Stimulated activated CD8-positive, alpha-beta memory T cell treated with anti-CD3 and anti-CD28 coated beads, Interleukin-15, amount 100 ng/mL, for 48 hours (primary cell): ENCODE measurements at places on chromosomes 5 and 9.

DNA sequence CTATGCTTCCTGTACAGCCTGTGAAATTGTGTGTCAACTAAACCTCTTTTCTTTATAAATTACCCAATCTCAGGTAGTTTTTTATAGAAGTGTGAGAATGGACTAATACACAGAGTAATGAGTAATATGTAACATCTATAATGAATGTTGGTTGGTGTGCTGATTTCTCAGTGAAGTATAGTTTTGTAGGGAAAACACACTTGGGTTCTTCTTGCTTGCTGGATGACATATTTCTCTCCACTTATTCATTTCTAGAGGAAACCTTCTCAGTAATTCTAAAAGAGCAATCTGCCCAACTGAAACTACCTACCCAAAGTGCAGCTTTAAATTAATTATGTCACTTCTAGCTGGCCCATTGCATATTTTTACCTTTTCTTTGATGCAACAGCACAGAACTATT lies 81.1 kb upstream of the RORB start:
- no peak for DNase-seq

DNA sequence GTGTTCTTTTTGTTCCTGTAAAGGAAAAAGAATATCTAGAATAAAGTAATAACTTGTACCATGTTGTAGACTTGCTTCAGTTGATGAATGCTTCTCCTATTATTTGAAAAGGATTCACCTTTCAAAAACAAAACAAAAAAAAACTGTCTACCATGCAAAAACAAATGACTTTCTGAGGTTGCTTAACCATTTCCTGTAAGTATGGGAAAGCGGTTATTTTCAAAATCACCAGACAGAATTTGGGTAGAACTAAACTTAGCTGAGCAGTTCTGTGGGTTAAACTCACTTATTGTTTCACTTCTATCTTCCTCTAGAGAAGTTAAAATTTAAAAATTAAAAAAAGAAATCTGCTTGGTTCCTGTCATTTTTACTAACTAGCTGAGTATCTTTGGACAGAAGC lies 25.2 kb downstream of the LNPEP start:
- DNase-seq: no peak

DNA sequence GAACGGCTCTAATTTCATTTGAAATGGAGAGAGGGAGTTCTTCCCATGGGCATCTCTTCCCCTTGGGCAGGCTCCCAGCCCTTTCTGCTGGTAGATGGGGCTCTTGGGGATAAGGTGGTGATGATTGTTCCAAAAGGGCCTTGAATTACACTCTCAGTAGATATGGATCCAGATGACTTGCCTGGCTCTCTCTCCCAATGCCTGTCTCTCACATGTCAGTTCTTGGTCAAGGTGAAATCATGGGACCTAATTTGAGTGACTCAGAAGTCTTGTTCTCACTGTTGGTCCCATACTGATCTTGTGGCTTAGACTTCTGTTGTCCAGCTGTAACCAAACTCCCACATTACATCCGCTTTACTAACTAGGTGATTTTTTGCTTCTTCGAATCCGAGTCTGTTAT lies 317.0 kb upstream of the RFX3 start:
- DNase-seq: no peak

DNA sequence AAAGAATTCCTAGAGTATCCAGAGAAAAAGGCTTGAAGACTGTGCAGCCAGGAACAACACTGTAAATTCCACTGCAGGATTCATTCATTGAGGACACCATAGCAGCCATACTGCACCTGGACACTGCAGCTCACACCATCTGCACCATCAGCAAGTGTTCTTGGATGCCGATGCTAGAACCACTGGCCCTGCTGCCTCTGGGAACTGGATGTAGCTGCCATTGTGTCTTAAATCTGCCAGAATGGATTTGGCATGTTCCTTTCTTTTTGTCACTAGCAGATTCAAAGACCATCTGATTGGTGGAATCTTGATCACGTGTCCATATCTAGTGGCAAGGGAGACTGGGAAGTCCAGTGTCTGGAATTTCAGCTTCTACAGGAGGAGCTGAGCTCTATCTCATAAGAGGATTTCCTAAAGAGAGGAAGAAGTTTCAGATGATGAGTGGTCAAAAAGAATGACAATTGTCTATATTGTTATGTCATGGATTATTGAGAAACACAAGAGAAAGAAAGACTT lies 278.3 kb upstream of the ANKRD55 start:
- no peak for DNase-seq

DNA sequence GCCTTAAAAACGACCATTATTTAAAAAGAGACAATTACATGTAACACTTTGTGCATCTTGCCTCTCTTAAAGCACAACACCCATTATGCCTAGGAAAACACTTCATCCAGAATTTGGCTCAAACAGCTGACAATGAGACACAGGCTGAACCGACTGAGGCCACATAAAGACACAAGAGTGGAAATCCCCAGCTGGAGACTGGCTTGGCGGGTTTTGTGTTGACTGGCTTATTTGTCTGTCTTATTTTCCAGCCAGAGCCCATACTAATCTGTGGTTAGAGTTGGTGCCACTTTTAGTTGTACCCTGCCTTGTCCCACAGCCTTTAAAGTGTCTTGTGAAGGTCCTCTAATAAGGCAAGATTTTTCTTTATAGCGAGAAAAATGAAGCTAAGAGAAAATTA lies 21.2 kb downstream of the TRIM14 start:
- DNase-seq: no peak

DNA sequence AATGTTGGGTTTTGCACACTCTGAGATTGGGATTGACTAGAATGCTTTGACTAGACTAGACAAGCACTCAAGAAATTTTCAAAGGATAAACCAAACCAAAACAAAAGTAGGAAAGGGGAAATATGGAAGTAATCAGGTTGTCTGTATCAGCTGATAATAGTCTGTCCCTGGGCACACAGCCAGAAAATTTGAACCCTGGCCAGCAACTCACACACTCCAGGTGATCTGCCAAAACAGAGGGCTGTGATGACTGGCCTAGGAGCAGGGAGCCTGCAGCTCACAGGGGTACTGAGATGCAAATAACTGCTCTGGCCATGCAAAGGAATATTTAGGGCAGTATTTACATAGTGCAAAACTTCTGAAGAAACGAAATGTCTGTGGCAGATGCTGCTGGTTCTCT lies 112.3 kb upstream of the SMIM23 start:
- DNase-seq: no peak

GRCh38 chr9:97866848-97867247 lies 13.8 kb downstream of the FOXE1 start:
- DNase-seq: no peak

DNA sequence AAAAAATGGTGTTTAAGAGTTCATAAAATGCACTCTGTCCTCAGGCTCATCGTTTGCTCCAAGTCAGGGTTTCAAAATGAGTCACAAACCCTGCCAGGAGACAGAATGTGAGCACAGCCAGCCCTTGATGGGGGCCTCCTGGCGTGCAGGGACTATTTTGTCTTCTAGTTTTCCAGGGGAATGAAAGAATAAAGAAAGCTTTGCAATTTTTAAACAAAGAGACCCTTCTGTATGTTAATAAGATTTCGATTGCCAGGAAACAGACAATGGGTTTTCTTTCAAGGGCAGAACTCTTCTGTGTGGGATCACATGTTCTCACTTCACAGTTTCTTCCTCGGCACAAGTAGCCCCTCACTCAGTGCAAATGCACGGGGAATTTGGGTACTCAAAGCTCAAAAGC lies 121.4 kb upstream of the C6 start:
- DNase-seq: no peak

- DNase-seq: no peak
These were observed 83.2 kb downstream of the AK8 start for GRCh38 chr9:132794730-132795380.

- DNase-seq: no peak
These were observed 854 bp upstream of the ARL15 start for GRCh38 chr5:54311176-54311677.

- no peak for DNase-seq
These were observed at the start of gene PCDHAC1 for GRCh38 chr5:140925806-140926442. Gene PCDHAC1, plus strand, starts transcription at chr5:140926299. Its CDS starts 594 bp downstream, at chr5:140926893.

DNA sequence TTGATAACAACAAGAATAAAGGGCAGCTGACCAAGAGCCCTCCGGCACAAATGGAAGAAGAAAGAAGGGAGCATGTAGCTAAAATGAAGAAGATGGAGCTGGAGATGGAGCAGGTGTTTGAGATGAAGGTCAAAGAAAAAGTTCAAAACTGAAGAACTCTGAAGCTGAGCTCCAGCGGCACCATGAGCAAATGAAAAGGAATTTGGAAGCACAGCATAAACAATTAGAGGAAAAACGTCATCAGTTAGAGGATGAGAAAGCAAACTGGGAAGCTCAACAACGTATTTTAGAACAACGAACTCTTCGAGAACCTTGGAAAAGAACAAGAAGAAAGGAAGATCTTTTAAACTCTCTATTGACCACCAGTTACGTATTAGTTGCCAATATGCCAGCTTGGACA lies 100.9 kb downstream of the GABBR2 start:
- no peak for DNase-seq

- DNase-seq: no peak
These were observed 30.6 kb downstream of the SIL1 start for GRCh38 chr5:139167533-139167932.

DNA sequence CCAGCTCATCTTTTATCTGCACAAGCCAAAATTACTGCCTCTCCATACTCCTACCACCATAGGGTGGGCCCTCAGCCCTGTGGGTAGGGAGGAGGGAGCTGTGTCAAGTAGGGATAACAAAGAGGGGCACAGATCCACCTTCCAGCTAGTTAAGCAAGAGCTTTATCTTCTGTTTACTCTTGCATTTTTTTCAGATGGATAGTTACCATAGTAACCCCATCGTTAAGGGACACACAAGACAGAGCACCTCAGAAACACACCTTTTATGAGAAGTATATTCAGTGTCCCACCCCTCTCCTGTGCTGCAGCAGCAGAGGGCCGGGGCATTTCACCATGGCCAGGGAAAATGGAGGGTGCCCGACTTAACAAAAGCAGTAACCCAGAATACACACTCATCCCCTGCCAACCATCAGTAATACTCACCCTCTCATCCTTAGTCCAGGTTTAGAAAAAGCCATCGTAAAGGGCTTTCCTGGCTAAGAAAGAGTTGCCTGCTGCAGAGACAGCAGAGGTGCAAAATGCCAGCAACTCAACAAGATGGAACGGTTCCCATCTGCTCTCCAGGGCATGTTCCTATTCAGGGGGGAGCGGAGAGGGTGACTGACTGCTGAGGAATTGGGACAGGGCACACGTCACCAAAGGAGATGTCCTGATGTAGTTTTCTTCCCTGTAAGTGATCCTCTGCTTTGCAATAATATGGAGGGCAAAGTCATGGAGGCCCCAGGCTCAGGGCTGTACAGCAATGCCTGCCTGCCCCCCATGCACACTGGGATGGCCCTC lies 25.1 kb downstream of the MACROH2A1 start:
- DNase-seq: no peak

- DNase-seq: no peak
These were observed 212.9 kb downstream of the PBX3 start for GRCh38 chr9:125959951-125960619.

DNA sequence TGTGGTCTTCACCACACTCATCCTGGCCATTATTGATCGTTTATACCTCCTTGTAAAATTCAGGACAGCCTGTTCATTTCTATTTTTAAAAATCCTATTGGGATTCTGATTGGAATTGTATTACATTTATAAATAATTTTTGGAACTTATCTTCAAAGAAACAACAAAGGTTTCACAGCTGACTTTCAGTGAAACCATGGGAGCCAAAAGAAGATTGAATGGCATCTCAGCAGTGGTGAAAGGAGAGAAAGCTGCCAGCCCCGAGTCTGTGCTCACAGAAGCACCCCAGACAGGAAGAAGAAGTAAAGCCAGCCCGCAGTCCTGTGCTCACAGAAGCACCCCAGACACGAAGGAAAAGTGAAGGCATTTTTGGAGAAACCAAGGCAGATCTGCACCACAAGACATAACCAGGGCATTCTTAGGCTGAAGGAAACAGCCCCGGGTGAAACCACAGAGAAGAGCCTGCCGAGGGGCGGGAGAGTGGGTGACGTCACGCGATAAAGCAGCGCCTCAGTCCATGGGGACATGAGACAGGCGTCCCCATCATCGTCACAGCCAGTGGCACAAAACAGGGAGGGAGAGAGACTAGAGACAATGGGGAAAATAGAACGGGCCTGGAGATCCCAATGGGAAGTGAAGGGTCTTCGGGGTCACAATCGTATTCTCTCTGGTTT lies 42.5 kb upstream of the SLC9A3 start:
- no peak for DNase-seq

GRCh38 chr5:43312076-43312661 lies 1.0 kb downstream of the HMGCS1 start:
- no peak for DNase-seq

DNA sequence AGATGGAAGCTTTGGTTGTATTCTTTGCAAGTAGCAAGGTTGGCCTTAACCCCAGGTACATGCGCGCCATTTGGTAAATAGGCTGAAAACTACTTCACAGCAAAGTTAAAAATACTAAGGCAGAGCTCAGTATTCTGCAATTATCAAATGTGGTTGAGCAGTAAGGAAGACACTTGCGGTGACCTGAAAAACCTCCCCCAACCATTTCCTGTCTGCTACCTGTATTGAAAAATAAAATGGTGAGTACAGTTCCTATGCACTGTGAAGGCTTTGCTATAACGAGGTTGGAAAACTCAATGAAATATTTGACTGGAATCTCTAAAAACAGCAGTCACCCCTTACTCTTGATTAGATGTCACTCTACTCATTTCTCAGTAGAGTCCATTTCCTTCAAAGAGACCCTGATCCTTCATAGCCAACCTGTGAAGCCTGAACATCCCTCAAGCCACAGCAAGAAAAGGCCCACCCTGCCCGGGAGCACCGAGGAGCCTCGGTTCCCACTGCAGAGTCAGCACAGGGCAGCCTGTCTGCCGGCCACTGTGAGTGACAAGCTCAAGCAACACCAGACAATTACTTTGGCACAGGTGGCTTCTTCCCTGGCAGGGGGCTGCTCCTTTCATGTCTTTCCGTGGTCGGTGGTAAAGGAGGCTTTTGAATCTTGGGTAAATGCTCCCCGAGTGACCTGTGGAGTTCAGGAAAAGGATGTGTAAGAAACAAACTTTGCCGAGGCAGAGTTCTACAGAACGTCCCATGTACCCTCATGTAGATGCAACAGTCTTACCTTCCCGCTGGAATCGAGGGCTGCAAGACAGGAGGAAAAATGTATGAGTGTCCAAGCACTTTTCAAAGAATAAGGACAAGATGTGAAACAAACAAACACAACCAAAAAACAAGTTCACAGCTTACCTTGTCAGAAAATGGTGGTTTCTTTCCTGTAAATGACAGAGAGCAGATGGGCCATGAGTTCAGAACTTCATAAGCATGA lies 29.6 kb downstream of the C5orf58 start:
- DNase-seq: no peak

GRCh38 chr5:127330116-127330515 lies 39.5 kb downstream of the MEGF10 start:
- no peak for DNase-seq

DNA sequence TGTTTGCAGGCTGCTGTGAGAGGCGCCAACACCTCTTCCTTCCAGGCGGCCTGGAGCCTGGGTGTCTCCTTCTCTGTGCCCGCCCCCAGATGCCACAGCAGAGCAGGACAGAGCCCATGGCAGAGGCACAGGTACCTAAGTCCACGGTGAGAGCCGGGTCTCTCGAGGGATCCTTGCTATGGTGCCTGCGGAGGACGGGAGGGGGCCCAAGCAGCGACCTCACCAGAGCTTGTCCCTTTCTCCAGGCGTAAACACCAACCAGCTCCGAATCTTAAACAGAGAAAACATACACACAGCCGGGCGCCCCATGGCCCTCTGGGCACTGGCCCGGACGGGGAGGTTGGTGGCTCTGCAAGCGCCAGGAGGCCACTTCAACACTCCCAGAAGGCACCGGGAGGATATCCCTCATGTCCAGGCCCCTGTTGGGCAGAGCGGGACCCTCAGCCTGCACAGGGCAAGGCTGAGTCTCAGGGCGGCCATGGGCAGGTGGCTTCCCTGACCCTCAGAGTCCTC lies 11.8 kb downstream of the CCDC187 start:
- no peak for DNase-seq

GRCh38 chr5:154406826-154407225 lies 39.0 kb upstream of the SAP30L start:
- DNase-seq: no peak
